ENCODE measurements at places on chromosomes 12 and 14.

DNA sequence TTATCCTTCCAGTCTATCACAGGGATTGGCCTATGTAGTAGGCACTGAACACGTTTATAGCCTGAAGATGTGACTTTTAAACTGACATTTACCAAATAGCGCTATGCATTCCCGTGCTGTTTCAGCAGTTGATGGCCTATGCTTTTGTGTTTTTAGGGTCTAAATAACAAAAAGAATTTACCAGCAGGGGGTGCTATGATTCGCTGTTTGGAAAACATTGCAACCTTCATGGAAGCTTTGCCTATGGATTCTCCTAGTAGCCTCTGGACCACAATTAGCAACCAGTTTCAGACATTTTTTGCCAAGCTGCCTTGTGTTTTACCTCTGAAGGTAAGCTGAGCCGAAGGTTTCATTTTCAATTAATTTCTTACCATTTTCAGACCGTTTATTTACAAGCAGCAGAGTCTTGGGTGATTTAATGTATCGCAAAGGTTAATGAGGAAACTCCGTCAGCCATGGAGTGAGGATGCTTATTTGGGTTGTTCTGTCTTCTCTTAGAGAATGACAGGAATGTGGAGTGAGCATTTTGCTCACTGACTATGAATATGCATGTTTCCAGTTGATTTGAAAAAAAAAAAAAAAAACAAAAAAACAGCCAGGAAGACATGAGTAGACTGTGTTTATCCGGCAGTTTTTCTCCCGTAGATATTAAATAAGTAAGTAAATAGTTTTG lies 133.1 kb downstream of the PRIMA1 start:
- no peak for DNase-seq
- H3K4me1 ChIP-seq = no peaks in the 10 kb centered on the region
- no peak overlapping the region for H3K27ac ChIP-seq
- no peaks in the 10 kb centered on the region for H3K36me3 ChIP-seq
- H3K27me3 ChIP-seq = no peaks in the 10 kb centered on the region
- no peak overlapping the region for H3K4me3 ChIP-seq

DNA sequence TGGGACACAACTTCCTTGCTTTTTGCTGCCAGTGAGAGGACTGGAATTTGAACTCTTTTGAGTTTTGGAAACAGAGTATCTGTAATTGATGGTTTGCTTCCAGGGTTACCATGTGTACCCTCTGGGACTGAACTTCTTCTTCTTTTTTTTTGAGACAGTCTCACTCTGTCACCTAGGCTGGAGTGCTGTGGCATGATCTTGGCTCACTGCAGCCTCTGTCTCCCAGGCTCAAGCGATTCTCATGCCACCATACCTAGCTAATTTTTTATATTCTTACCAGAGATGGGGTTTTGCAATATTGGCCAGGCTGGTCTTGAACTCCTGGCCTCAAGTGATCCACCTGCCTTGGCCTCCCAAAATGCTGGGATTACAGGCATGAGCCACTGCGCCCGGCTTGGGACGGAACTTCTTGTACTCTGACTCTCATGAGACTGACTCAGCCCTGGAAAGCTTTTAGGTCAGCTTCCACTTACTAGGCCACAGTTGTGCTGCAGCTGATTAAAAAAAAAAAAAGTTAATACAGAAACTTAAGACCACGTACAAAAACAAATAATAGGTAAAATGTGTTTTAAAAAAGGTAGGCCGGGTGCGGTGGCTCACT lies 15.8 kb downstream of the SEL1L start:
- no peaks in the 10 kb centered on the region for H3K27me3 ChIP-seq
- no peak overlapping the region for H3K27ac ChIP-seq
- peaks cover 11% of the 10 kb centered on the region for H3K4me1 ChIP-seq
- H3K36me3 ChIP-seq = peaks cover 23% of the 10 kb centered on the region
- DNase-seq = no peak

GRCh38 chr12:66059666-66060065 lies 70.9 kb downstream of the LLPH start:
- no peaks in the 10 kb centered on the region for H3K4me1 ChIP-seq
- no peak overlapping the region for H3K4me3 ChIP-seq
- H3K36me3 ChIP-seq = no peaks in the 10 kb centered on the region

DNA sequence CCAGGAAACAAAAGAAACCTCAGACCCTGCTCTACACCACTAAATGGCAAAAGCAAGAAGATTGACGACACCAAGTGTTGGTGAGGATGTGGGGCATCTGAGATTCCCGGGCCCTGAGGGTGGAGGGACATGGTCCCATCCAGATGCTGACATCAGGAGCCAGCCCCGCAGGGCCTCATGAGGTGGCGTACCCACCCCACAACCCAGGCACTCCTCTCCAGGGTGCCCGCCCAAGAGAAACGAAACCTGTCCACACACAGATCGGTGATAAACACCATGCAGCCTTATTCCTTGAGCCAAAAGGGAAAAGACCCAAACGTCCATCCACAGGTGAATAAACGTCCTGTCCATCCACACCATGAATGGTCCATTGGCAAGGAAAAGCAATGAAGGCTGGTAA lies 54.8 kb upstream of the C14orf180 start:
- no peak overlapping the region for H3K4me3 ChIP-seq
- no peaks in the 10 kb centered on the region for H3K36me3 ChIP-seq
- H3K4me1 ChIP-seq = no peaks in the 10 kb centered on the region
- no peak for DNase-seq
- H3K27me3 ChIP-seq = no peaks in the 10 kb centered on the region

- no peaks in the 10 kb centered on the region for H3K27me3 ChIP-seq
- H3K4me1 ChIP-seq = peaks cover 31% of the 10 kb centered on the region
- no peaks in the 10 kb centered on the region for H3K36me3 ChIP-seq
- H3K27ac ChIP-seq = peak within 1 kb of the TSS; percentile 98
These were observed at the start of gene FBLN5 for GRCh38 chr14:91947475-91948184. Gene FBLN5 (minus strand): TSS chr14:91947694. CDS start chr14:91947229, 465 bp downstream.

DNA sequence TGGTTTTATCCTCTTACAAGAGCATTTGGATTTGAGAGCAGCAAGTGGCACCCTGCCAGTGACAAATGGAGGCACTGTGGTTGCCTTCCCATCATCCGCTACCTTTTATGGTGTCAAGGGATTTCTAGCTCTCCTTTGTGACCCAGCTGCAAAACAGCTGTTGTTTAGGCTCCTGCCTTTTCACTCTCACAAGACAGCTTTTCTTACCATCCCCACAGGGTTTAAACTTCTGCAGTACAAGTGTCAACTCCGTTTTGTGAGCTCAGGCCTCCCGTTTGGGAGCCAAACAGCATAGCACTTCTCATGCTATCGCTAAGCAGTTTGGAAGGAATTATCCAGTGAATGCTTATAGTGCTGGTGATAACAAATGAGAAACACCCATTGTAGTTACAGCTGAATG lies 331.4 kb downstream of the TMTC2 start:
- H3K27me3 ChIP-seq = no peaks in the 10 kb centered on the region
- H3K4me1 ChIP-seq = no peaks in the 10 kb centered on the region
- no peak overlapping the region for H3K27ac ChIP-seq
- no peak overlapping the region for H3K4me3 ChIP-seq
- no peaks in the 10 kb centered on the region for H3K36me3 ChIP-seq

- H3K4me1 ChIP-seq = no peaks in the 10 kb centered on the region
- no peaks in the 10 kb centered on the region for H3K36me3 ChIP-seq
- no peak for DNase-seq
These were observed 2.2 kb downstream of the OASL start for GRCh38 chr12:121036810-121037326.

DNA sequence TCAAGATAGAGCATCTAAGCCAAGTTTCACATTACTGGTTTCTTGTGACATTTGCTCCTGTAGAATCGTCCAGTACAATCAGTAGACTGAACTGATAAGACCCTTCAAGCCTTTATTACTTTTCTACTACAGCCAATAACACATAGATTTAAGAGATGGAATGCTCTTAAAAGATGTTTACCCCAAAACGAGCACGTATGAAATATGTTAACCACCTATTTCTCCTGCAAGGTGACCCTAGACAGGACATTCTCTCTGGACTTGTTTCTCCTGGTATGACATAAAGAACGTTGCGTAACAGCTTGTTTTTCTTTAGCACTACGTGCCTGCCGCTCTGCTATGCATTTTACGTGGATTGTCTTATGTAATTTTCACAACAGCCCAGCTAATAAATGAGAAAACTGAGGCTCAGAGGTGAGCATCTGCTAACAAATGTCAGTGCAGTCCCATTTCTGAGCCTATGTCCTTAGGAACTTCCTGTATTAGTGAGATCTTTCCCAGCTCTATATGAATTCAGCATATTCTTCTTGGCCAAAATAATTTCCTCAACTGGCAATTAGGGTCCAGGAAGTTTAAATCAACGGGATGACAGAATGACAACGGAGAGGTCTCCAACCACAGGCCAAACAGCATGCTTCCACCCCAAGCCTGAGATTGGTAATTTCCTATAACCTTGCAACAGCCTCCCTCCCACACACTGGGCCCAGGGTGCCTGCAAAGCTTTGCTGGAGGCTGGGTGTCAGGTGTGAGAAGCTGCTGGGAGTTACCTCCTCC lies 3.7 kb downstream of the NFKBIA start:
- DNase-seq = no peak
- H3K4me3 ChIP-seq = peak overlapping the region; percentile 88
- no peaks in the 10 kb centered on the region for H3K27me3 ChIP-seq
- H3K4me1 ChIP-seq = peaks cover 36% of the 10 kb centered on the region
- H3K27ac ChIP-seq = peak overlapping the region; percentile 82

DNA sequence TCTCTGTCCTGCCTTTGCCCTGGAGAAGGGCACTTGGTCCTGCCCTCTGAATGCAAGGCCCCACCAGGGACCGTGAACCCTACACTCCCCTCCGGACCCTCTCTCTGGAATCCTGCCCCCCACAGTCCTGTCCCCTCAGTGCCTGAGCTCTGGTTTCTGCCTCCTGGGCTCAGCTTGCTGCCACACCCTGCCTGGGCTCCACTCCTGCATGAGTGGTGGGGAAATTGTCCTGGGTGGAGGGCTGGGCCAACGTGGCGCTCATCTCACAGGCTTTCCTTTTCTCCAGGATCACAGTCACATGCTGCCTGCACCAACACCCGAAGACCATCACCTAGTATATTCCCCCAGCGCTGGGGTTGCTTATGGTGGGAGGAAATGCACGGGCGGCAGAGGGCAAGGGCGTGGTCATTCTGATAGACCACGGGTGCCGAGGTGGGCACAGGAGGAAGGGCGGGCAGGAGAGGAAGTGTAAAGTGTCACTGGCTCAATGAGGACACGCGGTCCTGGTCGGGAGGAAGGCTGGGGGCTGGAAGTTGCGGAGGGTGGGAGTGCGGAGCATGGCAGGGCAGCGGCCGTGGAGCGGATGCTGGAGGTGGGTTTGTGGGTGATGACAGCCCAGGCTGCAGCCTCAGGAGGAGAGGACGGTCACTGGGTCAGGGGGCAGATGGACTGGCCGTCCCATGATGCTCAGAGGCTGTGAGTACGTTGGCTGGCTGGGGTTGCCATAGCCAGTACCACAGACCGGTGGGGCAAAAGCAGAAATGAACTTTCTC lies 99.5 kb downstream of the KIF26A start:
- no peak overlapping the region for H3K27ac ChIP-seq
- no peaks in the 10 kb centered on the region for H3K27me3 ChIP-seq
- H3K4me3 ChIP-seq = no peak overlapping the region
- DNase-seq = no peak
- no peaks in the 10 kb centered on the region for H3K4me1 ChIP-seq

- no peak overlapping the region for H3K4me3 ChIP-seq
- no peak overlapping the region for H3K27ac ChIP-seq
- no peak for DNase-seq
- H3K36me3 ChIP-seq = no peaks in the 10 kb centered on the region
These were observed 330.1 kb upstream of the PRICKLE1 start for GRCh38 chr12:42919691-42920090.

DNA sequence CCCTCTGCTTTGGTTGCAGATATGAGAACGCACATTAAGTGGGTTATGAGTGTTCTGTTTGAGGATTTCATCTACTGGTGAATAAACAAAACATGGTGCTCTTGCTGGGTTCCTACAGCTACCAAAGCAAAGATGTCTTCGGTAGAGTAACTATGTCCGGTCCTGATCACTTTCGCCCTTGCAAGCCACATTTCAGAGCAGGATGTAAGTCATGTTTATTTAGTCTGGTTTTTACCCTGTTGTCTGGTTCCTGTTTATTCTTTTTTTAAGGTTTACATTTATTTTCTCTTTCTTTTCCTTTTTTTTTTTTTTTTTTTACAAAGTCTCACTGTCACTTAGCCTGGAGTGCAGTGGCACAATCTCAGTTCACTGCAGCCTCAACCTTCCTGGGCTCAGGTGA lies 99.2 kb downstream of the VEZT start:
- no peaks in the 10 kb centered on the region for H3K36me3 ChIP-seq
- H3K4me3 ChIP-seq = no peak overlapping the region
- no peak for DNase-seq
- no peak overlapping the region for H3K27ac ChIP-seq
- H3K27me3 ChIP-seq = no peaks in the 10 kb centered on the region

DNA sequence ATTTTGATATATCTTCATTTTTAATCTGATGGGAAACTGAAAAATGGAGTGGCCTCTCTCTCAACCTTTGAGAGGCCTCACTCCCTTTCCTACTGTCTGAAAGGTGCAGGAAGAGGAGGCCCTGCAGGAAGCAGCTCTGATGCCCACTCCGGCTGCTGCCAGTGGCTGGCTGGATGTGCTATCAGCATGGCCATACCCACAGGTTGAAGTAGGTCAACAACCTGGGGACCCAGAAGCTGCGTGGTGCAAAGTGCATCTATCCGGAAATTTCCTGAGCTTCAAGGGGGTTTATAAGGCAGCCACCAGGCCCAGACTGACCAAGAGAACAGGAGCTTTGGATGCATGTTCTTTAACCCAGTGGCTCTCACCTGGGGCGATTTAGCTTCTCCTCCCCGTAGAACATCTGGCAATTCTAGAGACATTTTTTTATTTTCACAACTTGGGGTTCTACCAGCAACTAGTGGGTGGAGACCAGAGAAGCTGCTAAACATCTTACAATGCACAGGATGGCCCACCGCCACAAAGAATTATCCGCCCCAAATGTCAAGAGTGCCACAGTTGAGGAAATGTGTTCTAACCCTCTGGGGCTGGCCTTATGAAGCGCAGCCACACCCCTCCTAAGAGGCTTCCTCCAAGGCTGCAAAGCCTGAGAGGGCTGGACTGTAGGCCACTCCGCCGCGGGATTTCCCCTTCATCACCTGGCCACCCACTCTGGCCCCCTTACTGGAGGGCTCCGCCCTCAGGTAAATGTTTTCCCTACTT lies 8.2 kb upstream of the BATF start:
- no peaks in the 10 kb centered on the region for H3K27me3 ChIP-seq
- H3K4me3 ChIP-seq = no peak overlapping the region
- no peaks in the 10 kb centered on the region for H3K36me3 ChIP-seq
- no peak for DNase-seq

DNA sequence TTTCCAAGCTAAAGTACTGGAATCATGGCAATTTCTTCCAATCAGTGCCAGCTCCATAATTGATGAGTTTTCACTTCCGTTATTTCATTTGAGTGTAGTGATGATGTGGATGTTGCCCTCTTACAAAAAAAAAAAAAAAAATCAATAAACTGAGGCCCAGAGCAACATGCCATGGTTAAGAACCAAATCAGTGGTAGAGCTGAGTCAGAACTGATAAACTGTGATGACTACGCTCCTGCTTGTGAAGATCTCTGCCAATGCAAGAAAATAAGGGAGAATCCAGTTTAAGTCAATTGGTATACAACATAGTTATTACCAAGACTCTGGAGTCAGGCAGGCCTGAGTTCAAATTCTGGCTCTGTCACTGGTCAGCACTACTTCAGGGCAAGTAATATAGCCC lies 102.7 kb downstream of the GPR135 start:
- H3K27me3 ChIP-seq = no peaks in the 10 kb centered on the region
- no peak overlapping the region for H3K4me3 ChIP-seq
- H3K4me1 ChIP-seq = peaks cover 68% of the 10 kb centered on the region
- DNase-seq = no peak
- peak overlapping the region; percentile 54 for H3K27ac ChIP-seq
